T-cell (primary cell): ENCODE measurements at places on chromosomes 7 and 10. TPM values are rescaled to one million over a fixed set of nuclear protein-coding genes. Genes with fewer than 3 reads are reported as not detected.
A peak's percentile ranks its signal among the peaks of the same experiment; 100 is the strongest.

CLDN4 gene
- 1.3 TPM for total RNA-seq

DNA sequence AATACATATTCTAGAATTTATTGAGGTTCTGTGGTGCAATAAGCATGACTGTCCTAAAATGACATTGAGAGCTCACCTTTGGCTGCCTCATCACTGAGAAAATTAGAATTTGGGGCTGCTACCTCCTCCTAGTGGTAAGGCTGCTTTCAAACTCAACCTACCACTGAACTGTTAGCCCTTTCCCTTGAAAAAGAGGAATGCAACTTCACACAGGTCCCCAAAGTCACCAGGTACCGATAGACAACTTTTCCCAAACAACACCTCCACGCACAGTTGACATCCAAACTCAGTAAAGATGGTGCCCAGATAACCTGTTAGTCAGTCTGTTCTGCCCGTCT, 75.9 kb upstream of the SCIN start:
- DNase-seq: no peak
- H3K27ac ChIP-seq: no peak overlapping the region
- H3K4me3 ChIP-seq: no peak overlapping the region
- H3K27me3 ChIP-seq: peaks cover 6% of the 10 kb centered on the region
- no peaks in the 10 kb centered on the region for H3K36me3 ChIP-seq
- H3K4me1 ChIP-seq: no peaks in the 10 kb centered on the region

GRCh38 chr7:117858712-117859111, 14.5 kb downstream of the CTTNBP2 start:
- H3K27me3 ChIP-seq: no peaks in the 10 kb centered on the region
- no peak overlapping the region for H3K27ac ChIP-seq
- H3K4me1 ChIP-seq: no peaks in the 10 kb centered on the region

- no peak overlapping the region for H3K4me3 ChIP-seq
- DNase-seq: no peak
- H3K36me3 ChIP-seq: no peaks in the 10 kb centered on the region
- no peaks in the 10 kb centered on the region for H3K27me3 ChIP-seq
Measured at GRCh38 chr10:74000892-74001669, 3.2 kb downstream of the VCL start.

CCDC172 gene
- total RNA-seq: not detected

DNA sequence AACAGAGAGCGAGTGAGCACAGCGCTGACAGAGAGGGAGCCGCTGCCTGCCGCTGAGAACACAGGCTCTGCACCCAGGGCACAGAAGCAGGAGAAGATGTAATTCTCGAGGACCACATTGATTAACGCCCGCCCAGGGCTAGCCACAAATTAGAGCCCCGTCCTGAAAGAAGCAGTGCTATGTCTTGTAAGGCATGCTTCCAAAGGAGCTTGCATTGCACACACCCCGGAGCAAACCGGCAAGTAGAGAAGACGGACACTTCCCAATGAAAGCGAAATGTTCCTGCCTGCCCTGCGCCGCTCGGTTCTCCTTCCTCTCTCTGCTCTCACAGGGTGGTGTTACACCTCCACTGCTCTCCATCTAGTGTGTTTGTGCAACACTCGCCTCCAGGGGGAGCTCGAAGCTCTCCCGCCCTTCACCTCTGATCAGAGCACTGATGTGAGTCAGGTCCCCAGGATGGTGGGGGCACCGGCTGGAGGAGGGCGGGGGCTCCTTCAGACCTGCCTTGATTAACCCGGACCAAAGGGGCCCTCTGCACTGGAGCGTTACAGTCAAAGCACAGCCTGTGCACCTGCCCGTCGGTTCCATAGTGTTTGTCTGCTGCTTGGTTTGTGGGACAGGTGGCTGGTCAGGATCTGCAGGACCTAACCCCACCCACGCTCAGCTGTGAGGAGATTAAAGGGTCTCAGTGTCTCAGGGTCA, 316.5 kb downstream of the ADARB2 start:
- H3K4me3 ChIP-seq: no peak overlapping the region
- H3K4me1 ChIP-seq: no peaks in the 10 kb centered on the region
- DNase-seq: no peak
- no peak overlapping the region for H3K27ac ChIP-seq
- no peaks in the 10 kb centered on the region for H3K27me3 ChIP-seq
- H3K36me3 ChIP-seq: no peaks in the 10 kb centered on the region

DNA sequence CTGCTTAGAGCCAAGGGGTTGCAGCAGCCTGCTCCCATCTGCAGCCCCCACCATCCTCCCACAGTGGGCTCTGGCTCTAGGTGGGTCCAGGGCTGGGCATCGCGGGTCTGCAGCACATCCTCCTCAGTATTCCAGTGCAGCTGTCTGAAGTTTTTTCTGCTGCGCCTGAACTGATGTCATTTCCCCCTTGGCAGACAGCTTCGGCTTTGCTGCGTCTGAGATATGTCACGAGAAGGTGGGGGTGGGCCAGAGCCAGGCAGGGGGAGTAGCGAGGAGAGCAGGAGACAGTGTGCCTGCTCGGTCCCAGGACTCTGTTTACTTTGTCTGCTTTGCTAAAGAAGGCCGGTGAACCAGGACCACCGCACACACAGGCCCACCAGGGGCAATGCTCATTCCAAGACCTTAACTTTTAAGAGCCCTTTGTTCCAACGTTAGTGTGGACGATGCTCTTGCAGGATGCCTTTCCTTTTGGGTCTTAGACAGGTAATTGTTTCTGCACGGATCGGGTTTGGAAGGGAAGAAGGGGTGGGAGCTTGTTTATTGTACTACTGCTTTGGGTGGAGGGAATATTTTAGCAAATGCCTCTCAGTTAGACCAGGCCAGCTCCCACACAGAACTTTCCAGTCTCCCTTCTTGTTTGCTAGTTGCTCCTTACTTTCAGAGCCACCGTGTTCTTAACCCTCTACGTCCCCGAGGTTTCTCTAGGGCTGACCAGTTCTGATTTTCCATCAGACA, 32.4 kb downstream of the WBP1L start:
- peak; percentile 36 for DNase-seq
- peaks cover 3% of the 10 kb centered on the region for H3K36me3 ChIP-seq
- no peak overlapping the region for H3K27ac ChIP-seq
- no peak overlapping the region for H3K4me3 ChIP-seq
- peaks cover 12% of the 10 kb centered on the region for H3K4me1 ChIP-seq
- H3K27me3 ChIP-seq: no peaks in the 10 kb centered on the region

DNA sequence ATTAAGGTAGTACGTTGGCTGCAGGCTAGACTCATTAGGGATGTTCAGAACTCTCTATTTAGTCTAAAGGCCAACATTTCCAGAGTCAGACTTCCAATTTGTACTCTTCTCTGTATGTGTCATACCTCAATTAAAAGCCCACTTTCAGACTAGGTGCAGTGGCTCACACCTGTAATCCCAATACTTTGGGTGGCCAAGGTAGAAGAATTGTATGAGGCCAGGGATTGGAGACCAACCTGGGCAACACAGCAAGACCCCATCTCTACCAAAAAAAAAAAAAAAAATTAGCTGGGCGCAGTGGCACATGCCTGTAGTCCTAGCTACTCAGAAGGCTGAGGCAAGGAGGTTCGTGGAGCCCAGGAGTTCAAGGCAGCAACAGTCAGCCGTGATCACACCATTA, 190.7 kb upstream of the KAT6B start:
- H3K36me3 ChIP-seq: no peaks in the 10 kb centered on the region
- H3K27ac ChIP-seq: no peak overlapping the region
- no peak overlapping the region for H3K4me3 ChIP-seq
- no peaks in the 10 kb centered on the region for H3K27me3 ChIP-seq

GRCh38 chr7:54879776-54880175, 120.8 kb upstream of the SEC61G start:
- H3K27ac ChIP-seq: no peak overlapping the region
- no peaks in the 10 kb centered on the region for H3K4me1 ChIP-seq
- no peak overlapping the region for H3K4me3 ChIP-seq

FKBP6 gene
- total RNA-seq: not detected

DNA sequence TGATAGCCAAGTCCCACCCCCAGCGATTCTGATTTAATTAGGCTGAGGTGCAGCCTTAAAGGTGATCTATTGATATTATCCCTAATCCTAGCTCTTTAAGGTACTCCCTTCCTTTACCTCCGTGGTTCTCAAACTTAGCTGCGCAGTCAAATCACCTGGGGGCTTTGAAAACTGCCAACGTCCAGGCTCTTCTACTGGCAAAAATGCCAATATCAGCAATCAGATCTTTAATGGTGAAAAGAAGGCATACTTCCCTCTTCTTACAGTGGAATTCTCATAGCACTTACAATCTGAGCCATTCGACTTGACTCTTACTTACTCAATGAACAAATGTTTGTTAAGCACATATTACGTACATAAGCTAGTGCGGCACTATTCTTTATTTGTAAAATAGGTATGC, 704 bp upstream of the SLC35B4 start:
- H3K4me3 ChIP-seq: peak overlapping the region; percentile 86
- no peaks in the 10 kb centered on the region for H3K36me3 ChIP-seq
- H3K27me3 ChIP-seq: peaks cover 3% of the 10 kb centered on the region
- DNase-seq: no peak
- H3K4me1 ChIP-seq: peaks cover 15% of the 10 kb centered on the region

- no peaks in the 10 kb centered on the region for H3K36me3 ChIP-seq
- H3K4me1 ChIP-seq: peaks cover 14% of the 10 kb centered on the region
- H3K27me3 ChIP-seq: peaks cover 7% of the 10 kb centered on the region
Measured at GRCh38 chr10:69802424-69803161, 887 bp downstream of the COL13A1 start.

GRCh38 chr10:91249700-91250099, 29.2 kb downstream of the PCGF5 start:
- H3K4me3 ChIP-seq: no peak overlapping the region
- no peaks in the 10 kb centered on the region for H3K36me3 ChIP-seq
- no peak overlapping the region for H3K27ac ChIP-seq
- H3K27me3 ChIP-seq: no peaks in the 10 kb centered on the region
- no peak for DNase-seq

GRCh38 chr10:86888585-86889381, 68.6 kb downstream of the MMRN2 start:
- H3K4me1 ChIP-seq: no peaks in the 10 kb centered on the region
- H3K36me3 ChIP-seq: no peaks in the 10 kb centered on the region
- H3K4me3 ChIP-seq: no peak overlapping the region

DNA sequence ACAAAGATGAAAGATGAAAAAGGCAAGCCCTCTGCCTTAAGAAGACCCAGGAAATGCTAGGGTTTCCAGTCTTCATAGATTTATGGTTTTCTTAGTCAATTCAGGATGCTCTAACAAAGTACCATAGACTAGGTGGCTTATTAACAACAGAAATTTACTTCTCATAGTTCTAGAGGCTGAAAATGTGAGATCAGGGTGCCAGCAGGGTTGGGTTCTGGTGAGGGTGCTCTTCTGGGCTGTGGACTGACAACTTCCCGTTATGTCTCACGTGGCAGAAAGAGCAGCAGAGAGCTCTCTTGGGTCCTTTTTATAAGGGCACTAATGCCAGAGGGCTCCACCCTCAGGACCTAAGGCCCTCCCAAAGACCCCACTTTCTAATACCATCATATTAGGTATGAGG, 23.7 kb downstream of the ELMO1 start:
- H3K27ac ChIP-seq: no peak overlapping the region
- H3K4me3 ChIP-seq: no peak overlapping the region
- H3K36me3 ChIP-seq: peaks cover 14% of the 10 kb centered on the region
- DNase-seq: no peak
- H3K4me1 ChIP-seq: peaks cover 2% of the 10 kb centered on the region

DNA sequence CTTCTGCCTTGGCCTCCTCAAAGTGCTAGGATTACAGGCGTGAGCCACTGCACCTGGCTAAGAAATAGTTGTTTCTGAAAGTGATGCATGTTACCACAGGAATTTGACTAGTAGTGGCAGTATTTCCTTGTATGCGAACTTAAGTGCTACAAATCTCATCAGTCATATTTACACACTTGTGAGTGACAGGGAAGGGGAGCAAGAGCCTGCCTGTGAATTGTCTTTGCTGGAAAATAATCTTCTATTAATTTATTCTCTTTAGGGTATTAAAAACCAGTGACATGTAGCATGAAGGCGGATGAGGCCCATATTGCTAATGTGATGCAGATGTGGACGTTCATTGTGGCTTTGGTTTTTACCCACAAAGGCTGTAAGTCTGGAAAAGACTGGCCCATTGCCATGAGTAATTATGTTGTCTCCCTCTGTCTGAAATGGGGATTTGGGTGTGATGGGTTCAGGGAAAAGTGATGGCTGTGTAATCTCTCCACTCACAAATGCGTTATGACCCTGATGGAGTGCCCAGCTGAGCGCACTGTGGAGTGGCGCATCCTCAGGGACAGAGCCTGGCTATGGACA, 97.6 kb downstream of the CCNY start:
- peaks cover 2% of the 10 kb centered on the region for H3K36me3 ChIP-seq
- no peak overlapping the region for H3K27ac ChIP-seq
- no peak overlapping the region for H3K4me3 ChIP-seq
- no peak for DNase-seq
- no peaks in the 10 kb centered on the region for H3K4me1 ChIP-seq

GRCh38 chr10:123038782-123039631, 30.2 kb downstream of the ACADSB start:
- H3K4me1 ChIP-seq: no peaks in the 10 kb centered on the region
- H3K4me3 ChIP-seq: no peak overlapping the region
- no peaks in the 10 kb centered on the region for H3K36me3 ChIP-seq

DNA sequence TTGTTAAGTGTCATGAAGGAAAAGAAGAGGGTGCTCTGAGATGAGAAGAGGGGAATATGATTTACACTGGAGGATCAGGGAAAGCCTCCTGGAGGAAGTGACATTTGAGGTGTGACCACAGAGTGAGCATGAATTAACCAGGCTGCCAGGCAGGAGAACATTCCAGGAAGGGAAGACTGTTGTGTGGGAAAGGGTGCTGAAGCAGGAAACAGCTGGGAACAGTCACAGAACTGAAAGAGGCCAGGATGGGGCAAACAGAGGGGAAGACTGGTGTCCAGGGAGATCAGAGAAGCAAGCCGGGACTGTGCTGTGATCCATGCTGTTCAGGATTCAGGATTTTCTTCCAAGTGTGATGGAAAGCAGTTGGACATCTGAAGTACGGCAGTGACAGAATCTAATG, 14.9 kb downstream of the HIPK2 start:
- no peak overlapping the region for H3K4me3 ChIP-seq
- H3K27ac ChIP-seq: no peak overlapping the region
- no peaks in the 10 kb centered on the region for H3K36me3 ChIP-seq
- no peak for DNase-seq
- H3K4me1 ChIP-seq: peaks cover 13% of the 10 kb centered on the region
- H3K27me3 ChIP-seq: no peaks in the 10 kb centered on the region

DNA sequence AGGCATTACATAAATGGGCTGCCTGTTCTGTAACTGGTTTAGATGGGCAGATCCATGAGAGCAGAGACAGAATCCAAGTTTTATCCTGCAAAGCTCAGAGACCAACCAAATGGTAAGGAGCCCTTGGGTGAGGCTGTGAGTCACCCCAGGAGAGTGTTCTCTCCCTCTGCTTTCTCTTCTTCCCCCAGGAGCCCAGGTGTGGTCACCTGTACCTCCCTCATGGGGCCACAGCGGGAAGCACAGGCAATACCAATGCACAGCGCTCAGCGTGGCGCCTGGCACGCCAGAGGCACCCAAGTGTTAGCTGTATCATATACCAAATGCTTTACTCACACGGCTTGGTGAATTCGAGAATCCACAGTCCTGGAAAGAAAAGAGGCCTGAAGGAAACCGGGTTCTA, 39.4 kb downstream of the CTBP2 start:
- H3K4me1 ChIP-seq: peaks cover 3% of the 10 kb centered on the region
- H3K27ac ChIP-seq: no peak overlapping the region
- H3K27me3 ChIP-seq: peaks cover 12% of the 10 kb centered on the region
- no peaks in the 10 kb centered on the region for H3K36me3 ChIP-seq
- DNase-seq: no peak
- H3K4me3 ChIP-seq: no peak overlapping the region

GRCh38 chr10:1402016-1402770, 335.1 kb downstream of the ADARB2 start:
- no peaks in the 10 kb centered on the region for H3K4me1 ChIP-seq
- H3K36me3 ChIP-seq: no peaks in the 10 kb centered on the region
- H3K27me3 ChIP-seq: peaks cover 32% of the 10 kb centered on the region
- H3K27ac ChIP-seq: no peak overlapping the region
- H3K4me3 ChIP-seq: no peak overlapping the region

GJD4 gene
- total RNA-seq: not detected
